Activated T-helper 9 cell treated with anti-CD3 and anti-CD28 coated beads, Interleukin-2, amount 50 U/mL, for 16 hours (primary cell): ENCODE measurements at places on chromosomes 12 and 14.

DNA sequence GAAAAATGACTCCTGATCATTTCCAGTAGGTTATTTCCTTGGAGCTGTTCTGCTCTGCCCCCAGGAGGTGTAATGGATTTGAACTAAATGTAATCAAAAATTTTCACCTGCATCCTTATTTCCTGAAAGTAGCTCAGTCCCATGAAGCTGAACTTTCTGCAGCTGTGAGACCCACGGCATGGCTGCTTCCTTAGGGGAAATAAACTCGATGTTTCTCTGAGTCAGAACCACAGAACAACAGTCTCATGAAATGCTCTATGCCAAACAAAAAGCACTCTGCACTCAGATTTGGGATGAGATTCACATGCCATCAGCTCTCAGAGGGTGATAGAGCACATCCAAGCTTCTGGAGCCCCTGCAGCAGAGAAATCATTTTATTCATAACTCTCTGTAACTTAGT is 224.1 kb upstream of the PLEKHG7 start:
- no peak for DNase-seq

DNA sequence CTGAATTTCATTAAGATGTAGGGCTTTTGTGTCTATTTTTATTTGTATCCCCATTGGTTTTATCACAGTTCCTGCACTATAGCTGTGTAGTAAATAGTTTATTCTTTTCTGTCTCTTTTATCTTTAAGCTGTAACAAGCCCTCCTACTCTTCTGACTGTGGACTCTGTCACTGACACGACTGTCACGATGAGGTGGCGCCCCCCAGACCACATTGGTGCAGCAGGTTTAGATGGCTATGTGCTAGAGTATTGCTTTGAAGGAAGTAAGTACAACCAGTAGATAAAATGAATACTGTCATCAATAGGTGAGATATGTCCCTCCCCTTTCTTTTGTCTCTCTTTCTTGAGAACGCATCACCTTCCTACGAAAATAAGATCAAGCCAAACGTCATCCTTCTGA is 34.1 kb upstream of the CHPT1 start:
- DNase-seq, result no peak

GRCh38 chr12:23083267-23083666 is 458.3 kb downstream of the ETNK1 start:
- no peak for DNase-seq

DNA sequence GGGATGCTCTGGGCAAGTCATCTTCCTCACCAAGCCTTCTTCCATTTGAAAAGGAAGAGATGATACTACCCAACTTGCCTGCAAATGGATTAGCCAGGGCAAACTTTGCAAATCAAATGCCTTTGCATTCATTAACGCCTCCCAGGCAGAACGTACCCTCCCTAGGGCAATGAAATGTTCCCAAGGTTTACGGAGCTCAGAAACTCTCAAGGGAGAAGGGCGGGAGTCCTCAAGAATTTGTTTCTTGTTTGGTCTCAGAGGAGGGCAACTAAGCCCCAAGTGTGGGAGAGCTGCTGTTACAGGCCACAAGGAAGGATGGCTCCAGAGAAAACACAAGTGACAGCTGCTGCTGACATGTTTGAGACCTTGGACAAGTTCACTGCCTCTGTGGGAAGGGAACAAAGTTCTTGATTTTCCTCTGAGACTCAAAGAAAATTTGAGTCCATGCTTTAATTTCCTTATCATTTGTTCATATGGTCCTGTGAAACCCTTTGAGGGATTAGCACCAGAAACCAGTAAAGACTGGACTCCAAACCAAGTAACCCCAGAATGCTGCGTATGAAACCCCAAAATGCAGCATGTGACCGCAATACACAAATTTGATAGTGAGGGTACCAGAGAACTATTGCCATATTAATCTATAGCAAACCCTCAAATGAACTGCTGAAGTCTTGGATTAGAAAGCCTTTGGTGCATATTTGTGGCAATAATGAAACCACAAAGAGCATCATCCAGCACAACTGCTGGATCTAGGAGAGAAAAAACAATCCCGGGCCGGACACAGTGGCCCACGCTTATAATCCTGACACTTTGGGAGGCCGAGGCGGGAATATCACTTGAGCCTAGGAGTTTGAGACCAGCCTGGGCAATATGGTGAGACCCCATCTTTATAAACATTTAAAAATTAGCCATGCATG is 22.9 kb downstream of the SPTB start:
- no peak for DNase-seq

GRCh38 chr14:87908550-87908949 is 84.4 kb downstream of the GALC start:
- DNase-seq, result no peak

DNA sequence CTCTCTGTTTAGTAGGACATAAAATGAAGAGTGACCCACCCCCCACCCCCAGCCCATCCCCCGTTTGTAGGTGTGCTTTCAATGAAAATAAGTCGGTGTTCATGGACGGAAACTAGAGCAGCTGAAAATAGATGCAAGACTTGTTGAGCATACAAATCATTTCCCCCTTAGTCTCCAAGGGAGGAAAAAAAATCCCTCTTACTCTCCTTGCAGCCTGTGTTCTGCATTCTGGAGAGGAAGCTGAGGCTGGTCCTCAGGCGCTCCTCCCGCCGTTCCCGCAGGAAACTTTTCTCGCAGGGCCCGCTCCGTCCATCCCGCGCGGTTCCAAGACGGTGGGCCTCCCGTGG is 259.0 kb upstream of the E2F7 start:
- no peak for DNase-seq

GRCh38 chr12:96520767-96521166 is 31.4 kb downstream of the CFAP54 start:
- DNase-seq, result no peak

DNA sequence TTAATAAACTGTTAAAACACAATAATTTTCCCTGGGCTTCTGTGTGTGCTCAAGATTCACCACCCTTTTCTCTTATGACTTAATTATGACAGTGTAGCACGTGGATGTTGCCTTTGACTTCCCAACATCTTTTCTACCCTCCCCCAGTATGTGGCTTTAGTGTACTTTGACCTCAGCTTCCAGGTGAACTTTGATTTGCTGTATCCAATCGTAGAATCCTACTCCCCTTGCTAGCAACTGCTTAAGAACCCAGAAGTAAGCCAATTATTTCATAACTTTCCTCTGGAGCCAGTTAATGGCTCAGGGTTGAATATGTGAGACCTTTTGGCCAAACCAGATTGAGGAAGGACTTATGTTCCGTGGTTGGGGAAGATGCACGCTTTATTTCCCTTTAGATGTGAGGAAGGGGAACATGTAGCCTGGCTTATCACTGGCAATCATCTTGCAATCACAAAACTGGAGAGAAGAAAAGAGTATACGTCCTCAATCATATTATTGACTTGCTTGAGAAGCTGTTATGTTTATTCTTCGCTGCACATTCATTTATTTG is 259.6 kb upstream of the ATP2B1 start:
- DNase-seq, result no peak

GRCh38 chr12:45989287-45989686 is 1.1 kb downstream of the SCAF11 start:
- no peak for DNase-seq

DNA sequence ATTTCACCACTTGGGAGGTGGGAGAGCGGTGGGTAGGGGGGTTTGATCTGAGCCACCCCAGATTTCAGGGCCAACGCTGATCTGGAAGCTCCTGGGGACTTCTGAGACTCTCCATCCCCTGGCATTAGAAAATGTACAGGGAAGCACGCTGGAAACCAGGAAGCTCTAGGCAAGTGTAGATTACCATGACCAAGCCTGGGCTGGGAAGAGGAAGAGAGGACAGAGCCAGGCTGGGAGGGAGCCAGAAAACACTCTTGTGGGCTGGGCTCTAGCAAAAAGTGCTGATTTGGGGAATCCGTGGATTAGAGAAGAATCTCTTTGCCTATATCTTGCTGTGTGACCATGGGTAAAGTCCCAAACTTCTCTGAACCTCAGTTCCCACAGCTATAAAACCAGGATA is 236.7 kb downstream of the BCL11B start:
- DNase-seq, result no peak

- no peak for DNase-seq
Measured at GRCh38 chr12:109845824-109846205, 12.6 kb upstream of the TRPV4 start.

DNA sequence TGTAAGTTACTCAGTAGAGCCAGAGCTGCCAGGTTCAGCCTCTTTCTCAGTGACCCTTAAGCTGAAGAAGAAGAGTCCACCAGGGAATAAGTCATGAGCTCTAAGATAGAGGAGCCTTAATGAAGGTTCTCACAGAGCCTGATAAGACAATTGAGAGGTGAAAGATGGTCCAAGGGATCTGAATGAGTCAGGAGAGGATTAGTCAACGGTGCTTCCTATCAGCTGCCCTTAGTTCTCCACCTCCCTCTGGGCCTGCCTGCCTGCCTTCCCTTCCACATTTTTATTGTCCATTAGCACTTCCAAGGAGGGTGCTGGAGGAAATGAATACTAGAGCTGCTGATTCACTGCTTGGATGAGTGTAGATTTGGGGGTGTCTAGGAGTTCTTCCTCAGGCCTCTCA is 161.7 kb upstream of the RMST start:
- DNase-seq, result no peak

- peak; percentile 71 for DNase-seq
Measured at GRCh38 chr14:103546652-103547454, 15.6 kb downstream of the BAG5 start.

DNA sequence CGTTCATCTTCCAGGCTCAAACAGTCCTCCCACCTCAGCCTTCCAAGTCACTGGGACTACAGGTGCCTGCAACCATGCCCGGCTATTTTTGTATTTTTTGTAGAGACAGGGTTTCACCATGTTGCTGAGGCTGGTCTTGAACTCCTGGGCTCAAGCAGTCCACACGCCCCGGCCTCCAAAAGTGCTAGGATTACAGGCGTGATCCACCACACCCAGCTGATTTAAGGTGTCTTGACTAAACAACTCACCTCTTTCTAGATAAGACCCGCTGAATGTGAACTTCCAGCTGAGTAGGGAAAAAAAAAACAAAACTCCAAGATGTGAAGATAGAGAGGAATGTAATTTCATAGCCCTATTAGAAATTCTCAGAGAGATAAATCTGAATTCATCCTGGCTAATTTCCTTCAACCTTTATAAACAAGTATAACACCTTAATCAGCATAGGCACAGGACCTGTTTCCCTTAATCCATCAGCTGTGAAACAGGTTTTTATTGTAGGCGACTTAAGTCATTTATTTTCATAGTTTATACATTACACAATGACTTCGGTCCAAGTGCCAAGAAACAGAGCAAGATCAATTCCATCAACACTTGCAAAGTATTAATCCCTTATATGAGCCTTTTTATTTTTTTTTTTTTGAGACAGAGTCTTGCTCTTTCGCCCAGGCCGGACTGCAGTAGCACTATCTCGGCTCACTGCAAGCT is 51.5 kb downstream of the HCAR2 start:
- DNase-seq, result no peak

GRCh38 chr12:68042212-68042699 is 53.0 kb downstream of the IFNG-AS1 start:
- no peak for DNase-seq

DNA sequence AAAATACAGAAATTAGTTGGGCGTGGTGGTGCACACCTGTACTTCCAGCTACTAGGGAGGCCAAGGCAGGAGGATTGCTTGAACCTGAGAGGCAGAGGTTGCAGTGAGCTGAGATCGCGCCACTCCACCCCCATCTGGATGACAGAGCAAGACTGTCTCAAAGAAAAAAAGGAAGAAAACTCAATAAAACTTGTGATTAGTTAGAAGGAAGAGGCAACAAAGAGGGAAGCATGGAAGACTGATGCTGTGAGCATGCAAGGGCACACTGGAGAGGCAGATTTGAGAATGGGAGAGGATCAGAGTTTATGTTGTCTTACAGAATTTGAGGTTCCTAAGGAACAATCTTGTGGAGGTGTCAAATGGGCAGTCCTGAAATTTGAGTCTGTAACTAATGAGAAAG is 2.8 kb upstream of the ZC2HC1C start:
- no peak for DNase-seq

GRCh38 chr14:89017417-89017816 is 193.0 kb downstream of the TTC8 start:
- no peak for DNase-seq

DNA sequence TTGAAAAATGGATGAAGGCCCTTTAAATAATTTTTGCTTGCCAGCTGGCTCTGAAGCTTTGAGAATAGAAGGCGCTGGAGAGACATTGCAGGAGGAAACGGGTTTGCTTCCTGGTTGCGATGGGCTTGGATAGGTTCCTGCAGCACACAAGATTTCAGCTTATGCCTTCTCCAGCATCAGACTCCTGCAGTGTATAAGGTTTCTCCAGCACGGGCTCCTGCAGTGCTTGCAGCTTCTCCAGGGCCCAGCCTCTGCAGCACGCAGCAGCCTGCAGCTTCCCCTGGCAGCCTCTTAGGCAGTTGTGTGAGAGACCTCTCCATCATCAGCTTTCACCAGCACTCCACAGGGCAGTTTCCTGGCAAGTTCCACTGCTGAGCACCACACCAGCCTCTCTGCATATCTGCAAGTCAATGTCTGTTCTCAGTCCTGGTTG is 78.7 kb upstream of the ZDHHC17 start:
- DNase-seq, result no peak

DNA sequence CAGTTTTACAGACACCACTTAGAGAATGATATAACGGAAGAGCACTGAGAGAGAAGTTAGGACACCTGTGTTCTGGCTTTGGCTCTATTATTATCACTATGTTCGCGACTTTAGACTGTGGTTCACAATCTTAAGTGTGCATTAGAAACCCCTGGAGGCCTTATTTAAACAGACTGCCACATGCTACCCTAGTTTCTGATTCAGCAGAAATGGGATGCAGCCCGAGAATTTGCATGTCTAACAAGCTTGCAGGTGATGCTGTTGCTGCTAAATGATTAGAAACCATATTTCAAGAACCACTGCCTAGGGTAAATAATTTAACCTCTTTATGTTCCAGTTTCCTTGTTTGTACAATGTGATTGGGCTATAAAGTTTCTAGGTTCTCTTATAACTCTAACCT is 3.6 kb upstream of the RAD51AP1 start:
- no peak for DNase-seq

DNA sequence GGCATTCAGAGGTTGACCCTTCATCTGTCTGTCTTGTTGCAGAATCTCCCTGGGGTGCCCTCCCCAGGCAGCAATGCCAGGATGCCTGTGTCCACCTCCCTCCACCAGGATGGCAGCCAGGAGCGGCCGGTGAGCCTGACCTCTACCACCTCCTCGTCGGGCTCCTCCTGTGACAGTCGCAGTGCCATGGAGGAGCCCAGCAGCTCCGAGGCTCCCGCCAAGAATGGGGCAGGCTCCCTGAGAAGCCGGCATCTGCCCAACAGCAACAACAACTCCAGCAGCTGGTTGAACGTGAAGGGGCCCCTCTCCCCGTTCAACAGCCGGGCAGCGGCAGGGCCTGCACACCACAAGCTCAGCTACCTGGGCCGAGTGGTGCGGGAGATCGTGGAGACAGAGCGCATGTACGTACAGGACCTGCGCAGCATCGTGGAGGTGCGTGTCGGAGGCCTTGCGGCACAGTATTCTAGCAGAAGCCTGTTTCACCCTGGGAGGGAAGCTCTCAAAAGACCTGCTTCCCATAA is 23.4 kb downstream of the PLEKHG3 start:
- no peak for DNase-seq
